ENCODE measurements at places on chromosomes 11 and 22. TPM values are rescaled to one million over a fixed set of nuclear protein-coding genes. Genes with fewer than 3 reads are reported as not detected.
A peak's percentile ranks its signal among the peaks of the same experiment; 100 is the strongest.

DNA sequence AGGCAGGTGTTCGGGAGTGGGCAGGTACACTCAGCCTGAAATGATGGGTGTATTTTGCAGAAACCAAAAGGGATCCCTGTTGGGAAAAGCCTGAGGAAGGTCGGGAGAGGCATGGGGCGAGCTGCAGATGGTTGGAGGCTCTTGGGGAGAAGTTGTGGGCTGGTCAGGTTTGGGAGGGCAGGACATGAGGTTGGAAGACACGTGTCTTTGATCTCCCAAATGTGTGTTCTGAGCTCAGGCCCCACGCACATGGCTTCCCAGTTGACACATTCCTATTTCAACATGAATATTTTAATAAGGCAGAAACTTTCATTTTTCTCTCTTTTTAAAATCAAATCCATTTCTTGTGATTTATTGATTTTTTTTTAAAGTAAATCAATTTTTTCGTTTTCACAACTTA lies 1003.3 kb downstream of the TBC1D22A start:
- H3K36me3 ChIP-seq = no peaks in the 10 kb centered on the region
- peaks cover 18% of the 10 kb centered on the region for H3K27me3 ChIP-seq
- H3K4me1 ChIP-seq = no peaks in the 10 kb centered on the region
- no peak for DNase-seq
- H3K27ac ChIP-seq = no peak overlapping the region

DNA sequence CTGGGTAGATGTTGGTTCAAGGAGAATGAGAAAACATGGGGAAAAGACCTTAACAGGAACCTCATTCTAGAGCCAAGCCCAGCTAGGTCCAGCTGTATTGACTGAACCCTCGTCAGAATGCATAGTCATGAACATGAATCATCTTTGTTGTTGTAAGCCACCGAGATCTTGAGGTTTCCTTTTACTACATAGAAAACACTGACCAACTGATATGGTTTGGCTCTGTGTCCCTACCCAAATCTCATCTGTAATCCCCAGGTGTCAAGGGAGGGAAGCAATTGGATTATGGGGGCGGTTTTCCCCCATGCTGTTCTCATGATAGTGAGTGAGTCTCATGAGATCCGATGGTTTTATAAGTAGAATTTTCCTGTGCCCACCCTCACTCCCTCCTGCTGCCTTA lies 19.4 kb upstream of the PHOX2A start:
- H3K27me3 ChIP-seq = peaks cover 8% of the 10 kb centered on the region
- no peaks in the 10 kb centered on the region for H3K36me3 ChIP-seq
- no peak overlapping the region for H3K27ac ChIP-seq
- H3K4me3 ChIP-seq = no peak overlapping the region

DNA sequence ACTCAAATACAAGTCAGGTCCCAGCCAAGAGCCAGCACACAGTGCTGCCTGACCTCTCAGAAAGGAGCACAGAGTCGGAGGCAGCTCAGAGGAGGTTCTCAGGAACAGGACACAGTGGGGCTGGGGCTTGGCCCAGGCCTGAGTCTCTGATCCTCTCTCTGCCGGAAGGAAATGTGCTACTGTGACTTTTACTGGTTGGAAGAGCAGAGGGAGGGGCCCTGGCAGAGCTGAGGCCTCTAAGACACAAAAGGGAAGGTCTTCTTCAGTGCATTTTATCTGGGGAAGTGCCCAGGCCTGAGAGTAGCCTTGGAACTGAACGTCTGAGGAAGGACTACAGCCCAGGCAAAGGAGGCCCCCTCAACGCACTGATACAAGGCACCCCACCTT lies 16.2 kb upstream of the CASTOR1 start:
- no peak overlapping the region for H3K4me3 ChIP-seq
- H3K4me1 ChIP-seq = peaks cover 68% of the 10 kb centered on the region
- peaks cover 7% of the 10 kb centered on the region for H3K36me3 ChIP-seq

- DNase-seq = no peak
- H3K27ac ChIP-seq = no peak overlapping the region
- peaks cover 15% of the 10 kb centered on the region for H3K4me1 ChIP-seq
Measured at GRCh38 chr22:50107529-50107928, 17.7 kb downstream of the MOV10L1 start.

- H3K4me1 ChIP-seq = no peaks in the 10 kb centered on the region
- no peak for DNase-seq
- H3K27me3 ChIP-seq = no peaks in the 10 kb centered on the region
- H3K27ac ChIP-seq = no peak overlapping the region
Measured at GRCh38 chr22:47902646-47903180, 1140.3 kb downstream of the TBC1D22A start.

ST14 gene
- total RNA-seq = 107 TPM

DNA sequence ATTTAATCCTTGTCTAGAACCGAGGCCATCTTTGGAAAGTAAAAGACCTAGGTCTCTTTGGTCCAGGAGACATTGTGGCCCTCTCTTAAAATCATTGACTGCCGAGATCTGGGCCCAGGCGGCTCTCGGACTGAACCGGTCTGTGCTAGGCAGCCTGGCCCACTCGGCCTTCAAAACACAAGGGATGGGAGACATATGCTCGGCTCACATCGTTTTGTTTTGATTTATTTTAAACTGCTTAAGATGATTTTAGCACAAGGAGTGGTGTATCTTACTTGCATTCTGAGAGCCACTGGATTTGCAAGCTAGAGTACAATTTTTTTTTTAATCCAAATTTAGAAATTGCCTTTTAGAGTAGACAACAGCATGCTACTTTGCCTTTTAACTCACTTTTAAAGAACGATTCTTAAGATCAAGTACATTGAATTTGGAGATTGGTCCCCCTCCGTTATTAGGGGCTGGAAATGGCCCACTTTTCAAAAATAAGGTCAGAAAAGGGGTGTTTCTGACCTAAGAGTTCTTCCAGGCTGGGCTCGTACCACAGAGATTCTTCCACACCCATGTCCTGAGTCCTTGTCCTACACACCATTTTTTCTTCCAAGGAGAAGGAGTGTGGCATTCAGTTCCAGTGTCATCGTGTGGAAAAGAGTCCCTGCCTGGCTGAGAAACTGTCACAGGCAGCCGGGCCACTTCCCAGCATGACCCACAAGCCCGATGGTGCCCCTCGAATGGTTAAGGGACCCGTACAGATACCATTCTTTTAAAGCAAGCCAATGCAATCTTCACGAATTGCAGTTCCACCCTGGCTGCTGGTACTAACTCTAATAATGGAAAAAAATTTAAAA lies 80.5 kb upstream of the WNT7B start:
- no peaks in the 10 kb centered on the region for H3K36me3 ChIP-seq
- H3K27ac ChIP-seq = peak overlapping the region; percentile 99
- DNase-seq = peak; percentile 26

DNA sequence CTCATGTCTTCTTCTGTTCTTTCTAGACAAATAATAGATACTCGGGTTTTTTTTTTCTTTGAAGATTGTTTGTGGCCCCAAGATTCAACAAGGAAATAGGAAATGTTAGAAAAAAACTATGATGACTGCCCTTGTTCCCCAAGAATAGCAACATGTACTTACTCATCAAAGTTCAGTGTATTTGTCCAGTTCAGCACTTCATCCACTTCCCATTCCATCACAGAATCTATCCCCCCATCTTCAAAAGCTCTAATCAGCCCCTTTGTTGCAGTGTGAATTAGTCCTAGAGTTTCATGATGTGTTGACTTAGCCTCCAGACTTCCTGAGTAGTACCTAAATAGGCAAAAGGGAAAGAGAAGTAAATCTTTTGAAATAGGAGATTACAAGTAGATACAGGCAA lies 74.3 kb downstream of the C11orf65 start:
- no peaks in the 10 kb centered on the region for H3K4me1 ChIP-seq
- no peak overlapping the region for H3K27ac ChIP-seq
- H3K4me3 ChIP-seq = no peak overlapping the region
- H3K36me3 ChIP-seq = no peaks in the 10 kb centered on the region
- no peak for DNase-seq
- no peaks in the 10 kb centered on the region for H3K27me3 ChIP-seq

DNA sequence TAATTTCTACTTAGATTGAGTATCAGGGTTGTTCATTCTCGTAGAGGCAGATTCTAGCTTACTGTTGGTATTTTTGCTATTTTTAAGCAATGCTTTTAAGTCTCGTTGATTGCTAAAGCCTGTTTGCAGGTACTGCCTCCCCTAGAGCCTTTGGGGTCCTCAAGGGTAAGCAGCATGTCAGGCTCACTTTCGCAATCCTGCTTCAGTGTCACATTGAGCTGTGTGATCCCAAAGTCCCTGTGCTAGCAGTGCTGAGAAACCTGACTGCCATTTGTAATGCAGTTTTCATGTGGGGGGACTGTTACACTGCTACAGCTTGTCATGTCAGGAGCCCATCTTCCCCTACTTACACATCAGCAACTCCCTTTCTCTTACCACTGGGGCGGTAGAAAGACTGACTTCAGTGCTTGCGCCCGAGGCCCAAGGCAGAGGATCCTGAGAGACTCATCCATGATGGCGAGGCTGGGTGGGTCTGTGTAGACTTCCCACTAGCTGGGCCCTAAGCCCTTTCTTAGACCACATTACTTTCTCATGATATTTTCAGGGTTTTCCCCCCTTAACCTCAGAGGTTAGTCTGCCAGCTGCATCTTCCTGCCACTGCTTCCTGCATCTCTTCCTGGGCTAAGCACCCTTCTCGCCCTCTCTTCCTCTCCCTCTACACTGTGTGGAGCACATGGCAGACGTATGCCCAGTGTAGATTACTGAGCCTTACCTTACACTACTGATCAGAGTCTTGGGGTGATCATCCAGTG lies 40.8 kb upstream of the ST14 start:
- H3K4me1 ChIP-seq = peaks cover 4% of the 10 kb centered on the region
- no peak overlapping the region for H3K4me3 ChIP-seq
- no peaks in the 10 kb centered on the region for H3K27me3 ChIP-seq
- H3K36me3 ChIP-seq = no peaks in the 10 kb centered on the region
- H3K27ac ChIP-seq = no peak overlapping the region
- DNase-seq = no peak

DNA sequence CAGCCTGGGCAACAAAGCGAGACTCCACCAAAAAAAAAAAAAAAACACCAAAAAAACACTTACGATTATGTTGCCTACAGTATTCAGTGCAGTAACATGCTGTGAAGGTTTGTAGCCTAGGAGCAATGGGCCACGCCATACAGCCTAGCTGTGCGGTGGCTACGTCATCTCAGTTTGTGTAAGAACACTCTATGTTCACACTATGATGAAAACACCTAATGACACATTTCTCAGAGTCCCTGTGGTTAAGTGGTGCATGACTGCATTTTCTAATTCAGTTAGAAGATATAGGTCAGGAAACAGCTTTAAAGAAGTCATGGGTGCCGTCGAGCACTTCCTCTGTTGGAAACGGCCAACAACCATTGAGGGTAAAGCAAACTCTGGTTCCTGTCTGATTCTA lies 75.7 kb upstream of the ANO1 start:
- H3K27me3 ChIP-seq = no peaks in the 10 kb centered on the region
- H3K36me3 ChIP-seq = no peaks in the 10 kb centered on the region
- H3K27ac ChIP-seq = no peak overlapping the region
- no peak overlapping the region for H3K4me3 ChIP-seq

- no peaks in the 10 kb centered on the region for H3K36me3 ChIP-seq
- H3K27me3 ChIP-seq = no peaks in the 10 kb centered on the region
- H3K27ac ChIP-seq = peak overlapping the region; percentile 57
- DNase-seq = no peak
- peak overlapping the region; percentile 78 for H3K4me3 ChIP-seq
Measured at GRCh38 chr22:25403284-25403810, 161.1 kb upstream of the GRK3 start.

DNAJB7 gene
- not detected for total RNA-seq

GRCh38 chr11:9053316-9054035 lies 37.9 kb downstream of the SCUBE2 start:
- DNase-seq = no peak
- no peak overlapping the region for H3K27ac ChIP-seq
- no peaks in the 10 kb centered on the region for H3K36me3 ChIP-seq
- no peak overlapping the region for H3K4me3 ChIP-seq

- no peaks in the 10 kb centered on the region for H3K4me1 ChIP-seq
- no peak for DNase-seq
- H3K27ac ChIP-seq = peak overlapping the region; percentile 77
- no peaks in the 10 kb centered on the region for H3K36me3 ChIP-seq
Measured at GRCh38 chr22:30265823-30266444, 717 bp downstream of the OSM start.

DNA sequence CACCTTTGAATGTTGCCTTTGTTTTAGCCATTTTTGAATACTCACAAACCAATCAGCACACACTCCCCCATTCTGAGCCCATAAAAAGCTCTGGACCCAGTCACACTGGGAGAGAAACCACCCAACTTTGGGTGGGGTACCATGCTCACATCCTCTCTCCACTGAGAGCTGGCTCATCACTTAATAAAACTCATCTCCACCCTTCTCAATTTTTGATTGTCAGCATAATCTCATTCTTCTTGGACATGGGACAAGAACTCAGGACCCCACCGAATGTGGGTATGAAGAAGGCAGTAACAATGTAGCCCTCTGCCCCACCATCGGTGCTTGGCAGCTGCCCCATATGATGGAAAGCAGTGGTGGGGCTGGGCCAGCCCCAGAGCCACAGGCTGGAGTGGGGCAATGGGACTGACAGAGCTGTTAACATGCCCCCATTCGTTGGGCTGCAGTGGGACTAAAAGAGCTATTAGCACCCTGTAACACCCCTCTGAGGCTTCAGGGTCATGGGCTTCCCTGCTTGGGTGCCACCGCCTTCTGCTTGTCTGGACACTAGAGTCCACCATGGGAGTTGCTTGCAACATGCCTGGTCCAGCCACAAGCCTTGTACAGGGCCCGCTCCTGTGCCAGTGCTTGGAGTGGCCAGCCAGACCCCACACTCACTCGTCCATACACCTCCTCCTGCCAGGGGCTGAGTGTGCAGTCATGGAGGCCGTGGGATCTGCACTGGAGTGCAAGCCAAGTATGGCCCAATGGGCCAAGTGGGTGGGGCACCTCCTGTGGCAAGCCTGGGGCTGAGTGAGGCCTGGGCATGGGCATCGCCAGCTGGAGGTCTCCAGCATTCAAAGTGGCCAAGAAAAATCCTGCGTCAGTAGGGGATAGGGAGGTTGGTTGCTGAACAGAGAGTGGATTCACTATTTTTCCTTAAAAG lies 471.1 kb downstream of the TBC1D22A start:
- H3K27me3 ChIP-seq = no peaks in the 10 kb centered on the region
- no peak overlapping the region for H3K4me3 ChIP-seq
- no peak overlapping the region for H3K27ac ChIP-seq
- no peaks in the 10 kb centered on the region for H3K36me3 ChIP-seq

C11orf65 gene
- total RNA-seq = 0.37 TPM

DNA sequence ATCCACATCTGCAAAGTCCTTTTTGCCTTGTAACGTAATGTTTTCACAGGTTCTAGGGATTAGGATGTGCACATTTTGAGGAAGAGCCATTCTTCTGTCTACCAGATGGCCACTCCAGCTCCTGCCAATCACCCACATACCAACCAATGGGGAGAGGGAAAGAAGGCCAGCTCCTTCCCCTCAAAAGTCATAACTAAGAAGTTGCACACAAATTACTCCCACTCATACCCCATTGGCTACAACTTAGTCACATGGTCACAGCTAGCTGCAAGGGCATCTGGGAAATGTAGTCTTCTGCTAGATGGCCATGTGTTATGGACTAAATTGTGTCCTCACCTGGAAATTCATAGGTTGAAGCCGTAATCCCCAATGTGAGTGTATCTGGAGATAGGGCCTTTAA lies 15.4 kb upstream of the MYOD1 start:
- no peak overlapping the region for H3K27ac ChIP-seq
- H3K36me3 ChIP-seq = no peaks in the 10 kb centered on the region
- H3K4me3 ChIP-seq = no peak overlapping the region
- no peaks in the 10 kb centered on the region for H3K4me1 ChIP-seq
- no peaks in the 10 kb centered on the region for H3K27me3 ChIP-seq

- no peaks in the 10 kb centered on the region for H3K27me3 ChIP-seq
- no peaks in the 10 kb centered on the region for H3K4me1 ChIP-seq
- H3K36me3 ChIP-seq = no peaks in the 10 kb centered on the region
- DNase-seq = no peak
Measured at GRCh38 chr11:22471385-22471784, 133.2 kb downstream of the SLC17A6 start.
